AG20443 (cell line): ENCODE measurements at places on chromosomes 2 and 18.

DNA sequence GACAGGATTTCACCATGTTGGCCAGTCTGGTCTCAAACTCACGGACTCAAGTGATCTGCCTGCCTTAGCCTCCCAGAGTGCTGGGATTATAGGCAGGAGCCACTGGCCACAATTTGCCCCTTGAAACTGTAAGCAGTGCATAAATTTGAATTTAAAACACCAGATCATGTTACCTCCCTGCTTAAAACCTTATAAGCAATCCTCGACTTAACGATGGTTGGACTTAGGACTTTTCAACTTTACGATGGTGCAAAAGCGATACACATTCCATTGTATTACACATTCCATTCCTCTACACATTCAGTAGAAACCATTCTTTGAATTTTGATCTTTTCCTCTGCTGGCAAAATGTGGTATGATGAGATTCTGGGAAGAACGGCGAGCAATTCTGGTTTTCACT, 23.2 kb upstream of the EFR3B start:
- DNase-seq: no peak

GRCh38 chr2:227020416-227020815, 143.6 kb downstream of the COL4A4 start:
- no peak for DNase-seq

DNA sequence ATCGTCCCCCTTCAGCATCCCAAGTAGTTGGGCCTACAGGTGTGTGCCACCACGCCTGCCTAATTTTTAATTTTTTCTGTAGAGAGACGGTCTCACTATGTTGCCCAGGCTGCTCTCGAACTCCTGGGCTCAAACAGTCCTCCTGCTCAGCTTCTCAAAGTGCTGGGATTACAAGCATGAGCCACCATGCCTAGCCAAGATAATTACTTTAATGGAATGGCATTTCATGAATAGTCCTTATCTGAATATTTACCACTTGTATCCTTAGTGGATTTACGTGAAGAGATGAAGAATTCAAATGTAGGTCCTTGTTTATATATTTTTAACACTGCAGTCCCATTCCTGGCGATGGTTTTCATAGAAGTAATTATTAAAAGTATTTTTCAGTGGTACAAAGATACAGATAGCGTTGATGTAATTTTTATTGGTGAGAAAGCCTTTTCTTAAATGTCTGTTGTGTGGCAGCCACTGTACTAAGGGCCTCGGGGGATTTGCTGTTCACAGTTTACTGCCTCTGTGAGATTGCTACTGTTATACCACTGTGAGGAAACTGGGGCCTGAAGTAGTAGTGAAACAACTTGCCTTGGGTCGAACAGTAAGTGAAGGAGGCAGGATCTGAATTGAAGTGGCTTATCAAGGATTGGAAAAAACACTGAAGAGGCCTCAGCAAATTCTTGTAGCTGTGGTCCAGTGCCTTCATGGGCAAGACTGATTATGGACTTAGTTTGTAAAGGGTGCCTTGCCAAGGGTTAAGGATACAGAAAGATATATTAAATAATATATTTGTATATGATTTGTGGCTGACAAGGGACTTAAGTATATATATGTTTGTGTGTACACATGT, 151.2 kb downstream of the PRPF40A start:
- DNase-seq: no peak

- no peak for DNase-seq
Measured at GRCh38 chr2:190569994-190570755, 35.7 kb upstream of the NEMP2 start.

DNA sequence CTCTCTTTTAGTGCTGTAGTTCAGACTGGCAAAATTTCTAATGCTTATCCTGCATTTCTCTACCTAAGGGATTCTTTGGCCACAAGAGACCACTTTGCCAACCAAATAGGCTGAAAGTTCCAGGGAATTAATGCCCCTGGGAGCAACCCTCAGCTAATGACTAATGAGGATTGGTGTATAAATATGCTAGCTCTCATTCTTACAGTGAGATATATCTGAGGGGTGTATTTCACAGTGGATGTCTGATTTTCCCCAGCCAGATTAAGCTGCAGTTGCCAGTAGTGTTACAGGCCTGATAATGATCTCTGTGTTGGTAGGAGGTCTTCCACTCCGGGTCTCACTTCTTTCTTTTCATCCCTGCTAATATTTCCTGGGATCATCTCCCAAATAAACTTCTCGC, 90.4 kb downstream of the GULP1 start:
- no peak for DNase-seq

GRCh38 chr2:233131936-233132720, 72.0 kb downstream of the INPP5D start:
- no peak for DNase-seq

- peak; percentile 45 for DNase-seq
Measured at GRCh38 chr2:176111309-176111663, 4.2 kb downstream of the HOXD11 start.

DNA sequence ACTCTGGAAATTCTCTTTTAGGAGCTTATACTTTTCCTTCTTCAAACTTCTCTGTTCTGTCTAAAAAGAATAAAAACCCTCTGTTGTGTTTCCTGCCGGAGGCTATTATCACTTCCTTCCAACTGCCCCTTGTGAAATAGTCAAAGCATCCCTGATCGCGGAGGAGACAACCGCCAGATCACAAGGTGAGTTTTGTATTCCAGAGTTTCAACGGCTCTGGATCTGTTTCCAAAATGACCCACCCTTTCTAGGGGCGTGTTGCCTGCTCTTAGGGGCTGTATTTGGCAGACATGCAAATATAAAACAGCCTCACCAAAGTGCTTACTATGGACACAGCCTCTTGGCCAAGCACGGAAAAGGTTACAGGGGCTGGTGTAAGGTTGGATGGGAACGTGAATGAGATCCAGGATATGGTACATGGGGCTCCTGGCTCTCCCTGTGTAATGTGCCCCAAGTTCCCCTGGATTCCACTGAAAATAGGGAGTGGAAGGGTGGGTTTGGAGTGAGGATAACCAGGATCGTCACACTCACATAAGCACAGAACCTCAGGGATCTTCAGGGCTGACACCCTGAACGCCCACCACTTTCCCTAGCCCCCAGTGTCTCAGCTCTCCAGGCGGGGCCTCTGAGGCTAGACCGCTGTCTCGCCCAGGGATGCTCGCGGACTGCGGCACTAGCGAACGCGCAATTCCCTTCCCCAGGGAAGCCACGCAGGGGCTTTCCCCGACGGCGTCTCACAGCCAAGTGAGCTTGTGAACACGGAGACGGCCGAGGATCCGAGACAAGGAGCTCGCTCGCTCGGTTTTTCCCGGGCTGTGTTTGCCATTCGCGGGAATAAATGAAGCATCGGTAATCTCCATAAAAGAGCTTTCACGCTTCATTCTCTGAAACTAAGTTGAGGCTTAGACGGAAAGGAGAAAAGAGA, 14.4 kb downstream of the EN1 start:
- DNase-seq: no peak

GRCh38 chr2:43269706-43270105, 43.3 kb upstream of the ZFP36L2 start:
- peak; percentile 87 for DNase-seq

DNA sequence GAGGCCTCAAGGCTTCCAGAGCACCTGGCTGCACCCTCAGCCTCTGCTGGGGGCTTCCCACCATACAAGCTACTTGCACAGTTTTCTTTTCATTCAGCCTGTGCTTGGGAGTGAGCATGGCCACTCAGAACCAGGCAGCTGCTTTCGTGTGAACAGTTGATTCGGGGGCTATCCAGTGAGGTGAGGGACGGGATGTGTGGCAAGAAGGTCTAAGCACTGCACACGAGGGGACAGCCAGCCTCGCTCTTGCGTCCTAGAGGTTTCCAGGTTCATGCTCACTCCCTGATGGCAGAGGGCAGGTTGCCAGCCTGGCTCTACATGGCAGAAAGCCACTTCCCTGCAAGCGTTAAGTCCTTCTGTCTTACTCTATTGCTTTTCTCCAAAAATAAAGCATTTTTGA, 146.2 kb downstream of the MBP start:
- no peak for DNase-seq

DNA sequence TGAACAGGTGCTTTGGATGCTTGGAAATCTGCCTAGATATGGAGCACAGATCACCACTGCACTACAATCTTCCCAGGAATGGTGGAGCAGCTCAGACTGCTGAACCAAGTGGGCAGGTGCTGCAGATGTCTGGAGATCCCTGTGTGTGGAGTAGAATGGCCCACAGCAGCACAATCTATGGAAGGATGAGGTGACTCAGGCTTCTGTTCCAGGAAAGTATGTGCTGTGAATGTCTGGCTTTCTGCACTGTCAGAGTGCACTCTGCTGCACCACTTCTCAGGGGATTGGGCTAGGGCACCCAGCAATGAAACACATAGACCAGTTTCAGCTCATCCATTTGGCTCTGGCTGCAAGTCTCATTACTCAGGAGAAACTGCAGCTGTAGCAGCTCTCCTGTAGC, 865.4 kb upstream of the NXPH2 start:
- DNase-seq: no peak

DNA sequence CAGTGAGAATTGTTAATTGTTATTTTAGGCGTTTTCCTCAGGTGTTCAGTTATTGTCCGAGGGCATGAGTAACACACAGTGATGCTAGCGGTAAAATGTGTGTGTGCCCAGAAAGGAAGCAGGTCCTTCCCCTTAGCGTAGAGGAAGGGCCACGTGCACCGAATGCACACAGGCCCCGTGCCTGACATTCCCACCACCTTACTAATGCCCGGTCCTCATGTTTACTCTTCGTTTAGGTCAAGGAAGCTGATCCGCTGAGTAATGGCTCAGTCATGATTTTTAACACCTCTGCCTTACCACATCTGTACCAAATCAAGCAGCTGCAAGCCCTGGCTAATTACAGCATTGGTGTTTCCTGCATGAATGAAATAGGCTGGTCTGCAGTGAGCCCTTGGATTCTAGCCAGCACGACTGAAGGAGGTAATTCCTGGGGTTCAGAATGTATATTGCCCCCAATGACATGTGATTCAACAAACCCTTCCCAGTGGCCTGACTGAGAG, 76.7 kb downstream of the MERTK start:
- DNase-seq: peak; percentile 23

DNA sequence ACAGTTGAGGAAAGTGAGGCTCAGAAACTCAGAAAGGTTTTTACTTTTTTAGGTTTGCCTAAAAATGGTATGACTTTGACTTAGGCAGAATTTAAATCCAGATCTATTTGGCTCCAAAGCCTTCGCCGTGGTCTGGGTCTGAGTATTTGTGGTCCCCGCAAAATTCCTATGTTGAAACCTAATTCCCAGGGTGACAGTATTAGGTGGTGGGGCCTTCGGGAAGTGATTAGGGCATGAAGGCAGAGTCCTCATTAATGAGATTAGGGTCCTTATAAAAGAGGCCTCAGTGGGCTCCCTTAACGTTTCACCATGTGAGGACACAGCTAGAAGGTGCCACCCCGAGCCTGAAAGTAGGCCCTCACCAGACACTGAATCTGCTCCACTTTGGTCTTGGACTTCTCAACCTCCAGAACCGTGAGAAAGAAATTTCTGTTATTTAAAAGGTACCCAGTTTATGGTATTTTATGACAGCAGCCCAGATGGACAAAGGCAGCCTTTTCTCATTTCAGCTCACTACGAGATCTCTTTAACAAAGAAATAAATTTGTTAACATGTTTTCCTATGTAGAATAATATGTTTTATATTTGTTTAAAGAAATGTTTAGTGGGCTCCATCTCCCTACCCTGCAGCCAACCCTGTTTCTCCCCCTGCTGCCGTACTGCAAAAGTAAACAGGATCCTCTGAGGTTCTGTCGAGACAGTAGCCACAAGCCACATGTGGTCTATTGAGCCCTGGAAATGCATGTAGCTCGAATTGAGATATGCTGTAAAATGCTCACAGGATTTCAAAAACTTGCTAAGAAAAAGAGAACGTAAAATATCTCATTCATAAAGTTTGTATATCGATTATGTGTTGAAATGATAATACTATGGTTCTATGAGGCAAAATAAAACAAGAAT, 80.6 kb downstream of the MOGAT1 start:
- DNase-seq: no peak

GRCh38 chr18:46356278-46357033, 252.3 kb downstream of the HAUS1 start:
- no peak for DNase-seq

- DNase-seq: no peak
Measured at GRCh38 chr2:211898702-211899101, 639.9 kb downstream of the ERBB4 start.

DNA sequence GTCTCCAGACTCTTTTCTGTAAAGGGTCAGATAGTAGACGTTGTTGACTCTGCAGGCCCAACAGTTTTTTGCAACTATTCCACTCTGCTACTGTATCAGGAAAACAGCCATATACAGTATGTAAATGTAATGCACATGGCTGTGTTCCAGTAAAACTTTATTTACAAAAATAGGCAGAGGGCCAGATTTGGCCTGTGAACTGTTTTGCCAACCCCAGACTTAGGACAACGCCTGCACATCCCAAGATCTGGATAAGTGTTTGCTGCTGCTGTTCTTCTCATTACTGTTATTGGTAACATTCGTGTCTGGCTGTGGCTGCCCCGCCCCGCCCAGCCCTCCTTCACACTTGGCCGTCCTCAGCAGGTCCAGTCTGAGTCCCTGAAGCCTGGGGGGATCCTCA, 94.6 kb upstream of the MCFD2 start:
- DNase-seq: no peak

DNA sequence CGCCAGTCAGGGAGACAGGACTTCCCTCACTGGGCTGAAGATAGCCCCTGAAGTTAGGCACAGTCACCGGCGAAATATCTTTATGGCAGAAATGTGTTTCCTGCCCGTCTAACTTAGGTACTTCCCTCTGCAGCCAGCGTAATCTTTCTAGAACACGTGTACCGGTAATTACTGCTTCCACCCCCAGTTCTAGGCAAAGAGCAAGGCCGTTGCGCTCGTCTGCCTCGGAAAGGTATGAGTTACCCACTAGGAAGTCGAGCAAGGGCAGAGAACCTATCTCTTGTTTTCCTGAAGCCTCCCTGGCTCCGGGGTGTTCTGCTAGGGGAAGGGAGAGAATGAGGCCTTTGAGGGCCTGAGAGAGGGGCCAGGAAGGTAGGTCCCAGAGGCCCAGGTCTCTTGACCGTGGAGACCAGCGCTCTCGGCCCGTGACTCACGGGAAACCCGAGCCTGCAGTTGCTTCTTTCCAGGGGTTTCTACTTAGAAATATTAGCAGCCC, 70.0 kb downstream of the TWSG1 start:
- DNase-seq: no peak

GRCh38 chr2:222709191-222709891, 37.9 kb downstream of the MOGAT1 start:
- peak; percentile 88 for DNase-seq

DNA sequence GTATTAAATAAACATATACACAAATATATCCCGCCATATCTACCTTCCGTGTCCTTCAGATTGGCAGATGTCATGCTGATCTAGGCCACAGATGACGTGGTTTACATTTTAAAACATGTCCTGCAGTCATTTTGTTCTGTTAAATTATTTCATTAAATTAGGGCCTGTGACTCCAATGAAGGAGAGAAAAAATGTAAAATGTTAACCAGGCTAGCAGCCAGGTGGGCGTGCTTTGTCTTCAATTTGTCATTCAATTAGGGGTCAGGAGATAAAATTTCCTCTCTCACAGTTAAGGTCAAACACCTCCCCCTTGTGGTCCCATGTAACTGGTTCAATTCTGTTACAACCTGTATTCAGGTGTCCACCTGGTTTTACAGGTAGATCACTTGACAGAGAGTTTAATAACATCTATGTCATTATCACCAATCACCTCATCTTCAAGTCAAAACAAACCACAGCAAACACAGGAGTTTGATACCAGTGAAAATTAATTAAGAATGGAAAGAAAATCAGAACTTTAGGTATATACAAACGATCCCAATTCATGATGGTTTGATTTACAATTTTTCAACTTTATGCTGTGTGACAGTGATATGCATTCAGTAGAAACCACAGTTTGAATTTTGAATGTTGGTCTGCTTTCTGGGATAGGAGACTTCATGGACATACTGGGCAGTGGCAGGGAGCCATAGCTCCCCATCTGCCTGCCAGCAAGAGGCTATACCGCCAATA, 339.4 kb downstream of the CMPK2 start:
- DNase-seq: no peak
